ENCODE measurements at places on chromosomes 3 and 15.

- DNase-seq, result peak; percentile 51
Measured at GRCh38 chr3:72535772-72536171, 312.5 kb downstream of the SHQ1 start.

- DNase-seq, result no peak
Measured at GRCh38 chr3:77084511-77084910, 44.6 kb downstream of the ROBO2 start.

- DNase-seq, result no peak
Measured at GRCh38 chr3:46733026-46733800, 15.5 kb upstream of the PRSS50 start.

GRCh38 chr3:123862152-123862551 lies 22.0 kb downstream of the MYLK start:
- no peak for DNase-seq

DNA sequence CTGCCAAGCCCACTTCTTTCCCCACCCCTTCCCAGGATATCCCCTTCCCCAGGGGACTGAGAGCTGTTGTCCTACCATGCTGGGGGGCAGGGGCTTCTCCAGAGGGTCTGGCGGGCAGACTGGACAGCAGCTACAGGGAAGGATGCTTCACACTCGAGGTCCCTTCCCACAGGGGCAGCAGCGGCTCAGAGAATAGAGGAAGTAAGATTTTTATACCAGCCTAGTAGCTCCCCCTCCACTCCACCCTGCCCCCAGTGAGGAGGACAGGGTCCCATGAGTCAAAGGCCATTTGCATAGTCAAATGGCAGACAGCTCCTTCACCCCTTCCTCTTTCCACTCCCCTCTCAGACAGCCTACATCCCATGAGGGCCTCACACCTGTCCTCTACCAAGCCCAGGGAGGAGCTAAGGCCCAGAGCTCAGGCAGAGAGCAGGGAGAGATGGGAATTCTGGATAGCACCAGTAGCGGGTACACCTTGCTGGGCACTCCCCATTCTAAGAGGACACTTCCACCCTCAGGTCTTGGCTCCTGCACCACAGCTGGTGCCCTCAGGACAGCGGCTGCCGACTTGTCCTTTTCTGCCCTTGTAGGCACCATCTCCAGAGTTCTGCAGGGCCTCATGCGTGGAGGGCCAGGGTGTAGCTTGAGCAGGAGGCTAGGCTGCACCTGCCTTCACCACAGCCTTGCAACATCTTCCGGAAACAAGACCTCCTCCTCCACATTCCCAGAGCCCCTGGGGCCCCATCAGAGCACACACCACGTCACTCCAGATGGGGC lies at the start of gene TLR9:
TLR9 (minus strand) TSS at position 194 of the 777 bp plus-strand sequence; CDS start at position 78, 116 bp downstream.
- no peak for DNase-seq

DNA sequence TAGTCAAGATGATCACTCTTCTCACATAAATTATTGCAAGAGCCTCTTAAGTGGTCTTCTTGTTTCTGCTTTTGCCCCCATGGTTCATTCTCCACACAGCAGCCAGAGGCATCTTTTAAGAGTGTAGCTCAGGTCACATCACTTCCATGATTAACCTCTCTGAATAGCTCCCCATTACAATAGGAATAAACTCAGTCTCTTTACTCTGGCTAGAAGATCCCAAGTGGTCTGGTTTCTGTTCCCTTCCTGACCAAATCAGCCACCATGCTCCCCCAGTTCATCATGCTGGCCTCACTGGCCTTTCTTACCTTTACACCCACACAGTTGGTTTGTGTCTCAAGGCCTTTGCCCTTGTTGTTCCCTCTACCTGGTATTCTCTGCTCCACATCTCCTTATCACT lies 8.2 kb downstream of the HHATL start:
- DNase-seq, result no peak

DNA sequence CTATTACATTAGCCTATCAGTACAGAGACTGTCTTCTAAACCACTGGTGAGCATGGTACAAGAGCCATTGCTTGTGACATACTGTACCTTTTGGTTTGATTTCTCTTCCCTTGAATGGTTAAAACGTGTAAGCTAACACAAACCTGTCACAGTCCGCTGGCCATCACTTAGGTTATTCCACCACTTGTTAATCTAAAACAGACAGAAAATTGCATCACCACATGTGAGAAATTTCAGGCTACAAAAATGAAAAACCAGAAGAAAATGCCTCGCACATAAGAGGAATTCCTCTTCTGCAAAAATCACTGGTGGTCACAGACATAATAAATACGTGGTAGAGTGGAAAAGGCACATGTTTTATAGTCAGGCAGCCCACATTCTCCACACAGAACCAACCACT lies 22.1 kb downstream of the PARL start:
- peak; percentile 10 for DNase-seq

DNA sequence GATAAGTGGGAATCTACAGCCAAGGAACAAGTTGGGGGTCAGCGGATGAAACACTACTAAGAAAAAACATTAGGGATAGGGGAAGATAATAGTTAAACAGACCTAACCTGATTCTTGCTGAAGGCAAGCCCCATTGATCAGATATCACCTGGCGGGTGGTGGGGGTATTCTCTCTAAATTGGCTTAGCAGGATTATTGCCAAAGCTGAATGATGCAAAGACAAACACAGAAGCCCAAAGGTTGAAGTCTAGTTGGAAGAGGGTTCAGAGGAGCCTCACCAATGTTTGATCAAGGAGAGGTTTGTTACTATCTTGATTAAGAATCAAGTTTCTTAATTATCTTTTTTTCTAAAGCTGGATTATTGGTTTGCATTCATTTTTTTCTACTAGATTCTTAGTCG lies 371.9 kb upstream of the CNTN4 start:
- no peak for DNase-seq

DNA sequence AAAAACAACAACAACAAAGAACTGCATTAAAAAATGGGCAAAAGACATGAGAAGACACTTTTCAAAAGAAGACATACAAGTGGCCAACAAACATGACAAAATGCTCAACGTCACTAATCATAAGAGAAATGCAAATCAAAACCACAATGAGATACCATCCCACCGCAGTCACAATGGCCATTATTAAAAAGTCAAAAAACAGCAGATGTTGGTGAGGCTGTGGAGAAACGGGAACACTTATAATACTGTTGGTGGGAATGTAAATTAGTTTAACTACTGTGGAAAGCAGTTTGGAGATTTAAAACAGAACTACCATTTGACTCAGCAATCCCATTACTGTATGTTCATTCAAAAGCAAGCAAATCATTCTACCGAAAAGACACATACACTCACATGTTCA lies 15.1 kb downstream of the EIF1B start:
- DNase-seq, result no peak

- DNase-seq, result no peak
Measured at GRCh38 chr3:176787506-176787905, 409.8 kb downstream of the TBL1XR1 start.

DNA sequence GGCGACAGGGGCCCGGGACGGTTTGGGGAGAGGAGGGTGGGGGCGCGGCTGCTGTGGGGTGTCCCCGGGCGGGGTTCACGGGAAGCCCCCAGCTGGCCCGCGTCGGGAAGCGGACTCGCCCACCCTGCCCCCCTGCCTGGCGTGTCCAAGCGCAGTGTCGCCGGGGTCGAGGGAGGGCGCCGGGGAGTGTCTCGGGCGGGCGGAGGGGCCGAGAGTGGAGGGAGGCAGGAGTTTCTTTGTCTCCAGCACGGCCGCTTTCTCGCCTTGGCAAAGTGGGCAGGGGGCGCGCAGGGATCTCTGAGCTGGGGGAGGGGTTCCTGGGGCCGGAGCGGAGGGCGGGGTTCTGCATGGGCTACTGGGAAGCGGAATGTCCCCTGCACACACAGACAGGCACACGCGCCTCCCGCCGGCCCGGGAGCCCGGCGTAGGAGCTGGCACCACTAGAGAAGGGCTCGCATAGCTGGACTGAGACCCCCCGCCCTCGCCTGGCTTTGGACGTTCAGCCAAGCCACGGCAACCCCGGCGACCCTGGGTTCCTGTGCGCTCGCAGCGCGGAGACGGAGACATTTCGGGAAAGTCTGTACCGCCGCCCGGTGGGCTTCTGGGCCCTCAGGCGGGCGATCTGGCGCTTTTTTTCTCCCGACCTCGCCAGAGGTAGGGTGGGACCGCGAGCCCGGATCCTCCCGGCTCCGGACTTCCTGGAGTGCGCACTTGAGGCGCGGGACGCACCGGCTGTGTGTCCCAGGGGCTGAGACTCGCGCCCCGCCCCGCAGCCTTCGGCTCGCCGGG lies 822 bp downstream of the ST8SIA2 start:
- DNase-seq, result peak; percentile 26

GRCh38 chr15:74264081-74264501 lies 28.0 kb downstream of the CCDC33 start:
- DNase-seq, result no peak

DNA sequence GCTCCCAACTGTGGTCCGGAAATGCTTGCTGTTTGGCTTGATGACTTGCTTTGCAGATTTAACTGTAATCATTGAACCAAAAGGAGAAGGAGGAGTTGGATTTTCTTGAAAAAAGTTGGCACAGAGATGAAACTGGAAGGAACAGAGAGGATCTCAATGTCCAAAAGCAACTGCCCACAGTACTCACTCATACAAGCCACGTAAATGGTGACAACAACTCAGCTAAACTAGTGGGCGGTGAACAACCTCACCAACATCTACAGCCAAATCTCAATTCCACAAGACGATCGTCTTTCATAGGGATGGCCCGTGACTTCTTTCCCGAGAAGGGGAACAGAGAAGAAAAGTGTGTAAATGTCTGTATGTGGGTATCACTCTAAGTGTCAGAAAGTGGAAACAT lies 48.1 kb downstream of the MYO5C start:
- DNase-seq, result no peak

DNA sequence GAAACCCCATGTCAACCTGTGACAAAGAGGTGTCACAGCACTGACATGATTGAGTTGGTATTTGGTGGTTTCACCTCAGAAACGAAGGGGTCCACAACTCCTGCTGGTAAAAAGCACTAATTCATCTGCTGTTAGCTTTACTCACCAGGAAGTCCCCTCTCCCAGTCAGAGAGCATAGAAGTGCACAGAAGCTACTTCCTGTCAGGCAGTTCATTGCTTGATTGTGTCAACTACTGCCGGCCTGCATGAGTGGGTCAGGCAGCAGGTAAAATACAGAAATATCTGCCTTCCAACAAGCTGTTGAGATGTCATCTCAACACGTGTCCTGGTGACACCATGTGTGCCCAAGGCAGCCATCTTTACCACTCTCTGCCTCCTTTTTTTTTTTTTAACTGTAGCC lies 596.6 kb upstream of the NR2F2 start:
- DNase-seq, result no peak

DNA sequence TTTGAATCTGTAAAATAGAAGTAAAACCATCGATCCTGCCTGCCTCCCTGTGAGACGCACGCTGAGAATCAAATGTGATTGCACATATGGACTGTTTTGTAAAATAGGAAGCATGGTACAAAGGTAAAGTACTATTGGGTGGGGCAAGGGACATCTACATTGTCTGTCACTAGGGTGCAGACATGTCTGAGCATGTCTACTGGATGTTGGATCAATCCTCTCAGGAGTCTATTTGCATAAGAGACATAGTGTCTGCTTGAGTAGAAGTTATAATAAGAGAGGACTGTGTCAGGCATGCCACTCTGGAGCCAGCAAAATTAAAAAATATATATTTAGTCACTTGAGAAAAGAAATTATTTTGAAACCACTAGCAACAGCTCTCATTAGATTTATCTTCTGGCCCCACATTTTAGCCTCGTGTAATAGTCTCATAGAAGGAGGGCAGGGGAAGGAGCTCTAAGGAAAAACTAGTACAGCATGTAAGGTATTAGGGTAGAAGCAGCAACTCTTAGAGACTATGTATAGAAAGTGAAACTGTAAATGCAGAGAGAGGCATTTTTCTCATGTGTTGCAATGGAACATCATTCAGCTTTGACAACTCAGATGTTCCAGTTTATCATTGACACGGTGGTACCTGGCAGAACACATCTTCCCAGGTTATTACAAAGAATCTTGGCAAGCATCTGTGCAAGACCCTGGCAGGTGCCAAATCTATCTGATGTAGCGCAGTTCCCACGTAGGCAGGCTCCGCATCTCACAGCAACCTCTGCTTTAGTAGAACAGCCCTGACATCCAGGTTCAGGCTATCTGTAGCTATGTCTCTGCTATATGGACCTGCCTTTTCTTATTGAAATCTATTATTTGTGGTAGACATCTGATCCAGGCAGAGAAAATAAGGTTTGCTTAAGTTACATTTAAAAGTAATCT lies 85.2 kb upstream of the CHL1 start:
- no peak for DNase-seq

DNA sequence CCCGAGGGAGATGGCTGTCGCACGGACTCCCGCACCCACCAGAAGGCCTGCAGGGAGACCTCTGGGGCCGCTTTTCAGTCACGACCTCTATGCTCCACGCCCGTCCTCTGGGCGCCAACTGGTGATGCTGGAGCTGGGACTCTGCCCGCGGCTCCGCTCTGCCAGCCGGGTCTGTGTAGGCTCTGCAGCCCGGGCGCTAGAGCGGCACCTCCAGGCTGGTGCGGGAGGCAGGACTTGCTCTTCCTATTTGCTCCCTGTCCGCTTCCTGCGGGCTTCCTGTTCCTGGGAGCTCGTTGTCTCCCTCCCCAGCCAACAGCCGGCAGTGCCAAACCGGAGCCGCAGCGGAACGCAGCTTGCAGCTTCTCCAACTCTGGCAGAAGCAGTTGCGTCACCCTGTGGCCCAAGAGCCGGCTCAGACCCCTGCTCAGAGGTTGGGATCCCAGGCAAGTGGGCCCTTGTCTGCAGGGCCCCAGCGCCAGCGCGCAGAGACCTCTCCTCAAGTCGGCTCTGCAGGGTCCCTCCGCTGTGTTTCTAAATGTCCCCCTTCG lies 285.9 kb downstream of the XXYLT1 start:
- peak; percentile 60 for DNase-seq

DNA sequence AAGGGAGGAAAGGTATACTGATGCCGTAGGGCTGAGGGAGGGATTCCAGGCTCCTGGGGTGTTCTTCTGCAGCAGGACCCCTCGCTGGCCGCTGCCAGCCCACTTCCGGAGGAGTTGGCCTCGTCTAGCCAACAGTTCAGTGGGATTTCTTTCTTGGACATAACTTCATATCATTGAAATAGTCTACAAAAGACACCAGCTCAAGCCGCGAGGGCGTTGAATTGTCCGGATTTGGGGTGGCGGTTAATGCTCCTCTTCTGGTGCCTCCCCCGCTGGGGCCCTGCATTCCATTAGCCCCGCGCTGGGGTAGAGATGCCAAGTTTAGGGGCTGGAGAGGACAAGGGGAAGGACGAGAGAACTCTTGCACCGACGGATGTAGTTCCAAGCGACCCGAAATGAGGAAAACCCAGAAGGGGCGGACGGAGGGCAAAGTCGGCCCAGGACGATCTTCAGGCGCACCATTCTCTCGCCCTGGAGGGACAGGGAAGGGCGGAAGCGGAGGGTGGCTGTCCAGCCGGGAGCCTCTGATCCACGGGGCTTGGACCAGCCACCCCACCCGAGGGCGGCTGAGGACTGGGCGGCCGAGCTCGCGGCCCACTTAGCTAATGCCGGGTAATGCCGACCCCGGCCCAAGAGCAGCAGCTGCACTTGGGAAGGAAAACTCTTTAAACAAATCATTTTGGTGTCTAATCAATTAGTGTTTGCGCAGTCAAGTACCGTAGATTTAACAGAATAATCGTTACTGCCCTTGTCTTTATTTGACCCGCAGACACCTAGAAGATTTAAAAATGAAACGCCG lies 4.7 kb upstream of the ONECUT1 start:
- no peak for DNase-seq

Measured in fibroblast of skin of abdomen (primary cell).